ENCODE measurements at places on chromosomes 7 and 10.

DNA sequence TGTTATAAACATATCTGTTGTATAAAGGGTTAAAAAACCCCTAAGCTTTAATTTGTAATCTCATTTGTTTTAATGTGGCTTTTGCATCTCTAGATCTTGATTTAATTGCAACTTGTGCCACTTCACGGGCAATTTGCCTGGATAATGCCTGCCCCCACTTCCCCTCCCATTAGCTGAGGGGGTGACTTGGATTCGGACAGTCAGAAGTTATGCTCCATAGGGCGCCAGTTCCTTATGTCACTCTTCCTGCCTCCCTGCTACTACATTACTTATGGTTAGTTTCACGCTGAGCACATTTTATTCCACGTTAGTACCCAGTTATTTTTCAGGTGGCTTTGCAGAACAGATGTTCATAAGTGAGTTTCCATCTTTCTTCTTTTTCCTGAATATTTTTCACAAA, 1015.2 kb upstream of the PHF14 start:
- no peak for DNase-seq

DNA sequence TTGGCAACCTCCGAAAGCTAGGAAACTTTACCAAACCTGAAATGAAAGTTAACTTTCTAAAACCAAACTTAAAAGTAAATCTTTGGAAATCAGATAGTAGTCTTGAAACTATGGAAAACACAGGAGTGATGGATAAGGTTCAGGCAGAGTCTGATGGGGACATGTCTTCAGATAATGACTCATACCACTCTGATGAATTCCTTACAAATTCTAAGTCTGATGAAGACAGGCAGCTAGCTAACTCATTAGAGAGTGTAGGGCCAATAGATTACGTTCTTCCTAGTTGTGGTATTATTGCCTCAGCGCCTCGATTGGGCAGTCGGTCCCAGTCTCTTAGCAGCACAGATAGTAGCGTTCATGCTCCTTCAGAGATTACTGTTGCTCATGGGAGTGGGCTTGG, 45.9 kb downstream of the MCMBP start:
- no peak for DNase-seq

GRCh38 chr7:132580277-132580676, 4.0 kb upstream of the PLXNA4 start:
- no peak for DNase-seq

DNA sequence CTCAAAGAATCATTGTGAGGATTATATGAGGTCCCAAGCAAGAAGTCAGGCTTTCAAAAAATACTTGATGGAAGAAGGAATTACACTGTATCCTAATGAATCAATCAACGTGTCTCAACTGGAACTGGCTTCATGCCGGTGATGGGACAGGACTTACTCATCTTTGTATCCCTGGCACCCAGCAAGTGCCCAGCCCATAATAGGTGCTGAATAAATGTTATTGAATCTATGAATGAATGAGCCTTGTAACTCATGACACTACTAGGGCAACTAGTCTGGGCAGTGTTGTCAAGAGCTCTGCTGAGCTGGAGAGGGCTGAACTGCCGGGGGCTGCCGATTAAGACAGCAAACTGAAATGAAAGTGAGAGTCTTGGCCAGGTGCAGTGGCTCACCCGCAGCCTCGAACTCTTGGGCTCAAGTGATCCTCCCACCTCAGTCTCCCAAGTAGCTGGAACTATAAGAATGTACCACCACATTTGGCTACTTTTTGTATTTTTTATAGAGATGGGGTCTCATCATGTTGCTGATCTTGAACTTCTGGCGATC, 87.2 kb upstream of the KIF5B start:
- no peak for DNase-seq

DNA sequence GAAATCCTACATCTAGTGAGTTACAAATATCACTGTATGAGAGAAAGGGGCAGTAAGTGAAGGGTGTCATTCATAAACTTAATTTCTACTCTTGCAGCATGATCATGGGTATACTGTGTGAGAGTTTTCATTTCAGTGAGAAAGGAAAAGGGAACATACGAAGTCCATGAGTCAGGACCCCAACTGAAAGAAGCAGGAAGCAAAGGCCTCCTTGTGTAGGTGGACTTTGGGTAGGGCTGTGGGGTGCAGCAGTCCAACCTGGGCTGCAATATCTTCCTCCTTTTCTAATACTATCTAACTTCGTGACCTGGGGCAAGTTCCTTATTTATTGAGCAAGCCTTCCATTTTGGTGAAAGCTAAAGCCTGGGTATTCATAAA, 248.2 kb upstream of the TCF7L2 start:
- no peak for DNase-seq

DNA sequence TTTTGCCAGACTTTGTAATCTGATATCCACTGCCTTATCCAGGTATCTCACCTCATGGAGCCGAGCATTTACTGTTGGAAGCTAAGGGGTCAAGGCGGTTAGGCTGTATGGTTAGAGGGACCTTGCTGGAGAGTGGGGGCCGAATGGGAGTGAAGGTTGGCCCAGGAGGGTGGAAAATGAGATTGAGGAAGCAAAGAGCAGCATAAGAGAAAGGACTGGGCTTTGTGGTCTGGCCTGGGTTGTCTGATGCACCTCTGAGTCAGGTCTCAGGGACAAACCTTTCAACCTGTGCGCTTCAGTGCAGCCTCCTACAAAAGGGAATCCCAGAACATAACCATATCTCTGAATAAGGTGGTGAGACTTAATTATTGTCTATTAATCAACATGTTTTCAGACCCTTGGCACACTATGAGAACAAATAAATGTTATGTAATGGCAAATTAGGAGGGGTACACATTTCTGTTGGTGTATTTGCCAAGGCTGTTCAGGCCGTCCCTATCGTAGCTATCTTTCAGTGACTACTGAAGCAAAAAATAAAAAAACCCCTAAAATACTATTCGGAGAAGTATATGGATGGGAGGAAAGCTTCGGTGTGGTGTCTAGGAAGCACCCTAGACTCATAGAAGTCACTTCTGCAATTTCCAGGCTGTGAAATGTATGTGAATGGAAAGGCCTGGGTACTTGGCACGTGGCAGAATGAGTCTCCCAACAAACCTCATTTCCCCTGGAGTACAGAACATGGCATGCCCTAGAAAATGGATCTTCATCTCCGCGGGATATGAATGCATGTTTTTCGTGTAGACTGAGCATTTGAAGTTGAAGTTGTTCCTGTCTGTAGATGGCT, 4.3 kb downstream of the CAMK1D start:
- no peak for DNase-seq

GRCh38 chr7:36372156-36372555, 17.5 kb upstream of the ANLN start:
- DNase-seq: no peak

DNA sequence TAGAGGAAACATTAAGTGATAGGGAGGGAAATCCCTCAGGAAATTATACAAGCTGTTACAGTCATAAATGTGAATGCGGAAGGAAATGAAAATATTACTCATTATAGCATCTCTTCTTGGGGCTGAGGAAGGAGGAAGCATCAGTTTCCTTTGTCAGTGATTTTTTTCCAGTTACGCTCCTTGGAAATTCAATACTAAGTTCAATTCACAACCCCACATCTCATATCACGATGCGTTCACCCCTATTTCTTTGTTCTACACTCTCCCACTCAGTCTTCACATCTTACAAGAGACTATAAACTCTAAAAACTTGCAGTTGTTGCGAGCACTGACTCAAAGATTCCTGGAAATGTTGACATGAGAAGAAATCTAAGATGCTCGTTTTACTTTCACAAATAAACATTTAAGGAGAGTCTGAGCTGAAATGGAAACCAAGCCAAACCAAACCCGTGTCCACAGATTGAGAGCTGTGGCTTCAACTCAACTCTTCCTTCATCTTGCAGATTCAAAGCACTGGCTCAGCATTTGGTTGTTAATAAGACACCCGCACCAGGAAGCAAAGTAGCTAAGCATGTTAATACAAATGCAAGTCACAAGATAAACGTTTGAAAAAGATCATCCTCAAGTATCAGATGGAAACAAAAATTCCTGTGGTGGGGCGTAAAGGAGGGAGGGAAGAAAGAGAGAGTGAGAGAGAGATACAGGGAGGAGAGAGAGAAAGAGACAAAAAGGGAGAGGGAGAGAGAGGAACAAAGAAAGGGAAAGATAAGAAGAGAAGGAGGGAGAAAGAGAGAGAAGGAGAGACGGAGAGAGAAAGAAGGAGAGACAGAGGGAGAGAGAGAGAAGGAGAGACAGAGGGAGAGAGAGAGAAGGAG, 150.0 kb upstream of the RSU1 start:
- no peak for DNase-seq

DNA sequence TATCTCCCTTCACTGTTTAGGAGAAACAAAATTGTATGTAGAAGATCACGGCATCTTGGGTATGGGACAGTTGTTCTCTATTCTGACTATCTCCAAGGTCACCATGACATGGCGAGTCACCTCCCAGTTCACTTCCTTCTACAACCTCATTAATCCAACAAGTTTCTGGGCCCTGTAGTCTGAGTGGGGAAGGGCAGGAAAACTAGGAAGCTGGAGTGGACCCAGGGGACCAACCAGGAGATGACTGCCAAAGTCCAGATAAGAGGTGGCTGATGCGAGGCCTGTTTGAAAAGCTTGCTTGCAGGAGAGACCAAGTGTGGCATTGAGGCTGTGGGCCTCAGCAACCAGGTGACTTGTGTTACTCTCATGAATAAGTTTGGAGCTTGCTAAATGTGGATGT, 584.9 kb downstream of the TNS3 start:
- DNase-seq: no peak

DNA sequence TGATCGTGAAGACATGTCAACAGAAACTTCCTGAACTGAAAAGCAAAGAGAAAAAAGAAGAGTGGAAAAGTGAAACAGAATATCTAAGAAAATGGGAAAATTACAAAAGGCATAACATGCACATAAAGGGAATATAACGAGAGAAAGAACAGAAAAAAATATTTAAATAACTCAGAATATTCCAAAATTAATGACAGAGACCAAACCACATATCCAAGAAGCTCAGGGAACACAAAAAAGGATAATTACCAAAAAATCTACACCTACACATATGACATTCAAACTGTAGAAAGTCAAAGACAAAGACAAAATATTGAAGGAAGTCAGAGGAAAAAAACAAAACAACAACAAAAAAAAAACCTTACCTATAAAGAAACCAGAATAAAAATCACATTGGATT, 105.5 kb downstream of the OR13A1 start:
- DNase-seq: no peak

- no peak for DNase-seq
These were observed 108.1 kb downstream of the EBF3 start for GRCh38 chr10:129855836-129856563.

GRCh38 chr10:91705948-91706670, 73.2 kb upstream of the PPP1R3C start:
- DNase-seq: no peak

GRCh38 chr7:82972135-82972534, 190.5 kb downstream of the PCLO start:
- DNase-seq: no peak

DNA sequence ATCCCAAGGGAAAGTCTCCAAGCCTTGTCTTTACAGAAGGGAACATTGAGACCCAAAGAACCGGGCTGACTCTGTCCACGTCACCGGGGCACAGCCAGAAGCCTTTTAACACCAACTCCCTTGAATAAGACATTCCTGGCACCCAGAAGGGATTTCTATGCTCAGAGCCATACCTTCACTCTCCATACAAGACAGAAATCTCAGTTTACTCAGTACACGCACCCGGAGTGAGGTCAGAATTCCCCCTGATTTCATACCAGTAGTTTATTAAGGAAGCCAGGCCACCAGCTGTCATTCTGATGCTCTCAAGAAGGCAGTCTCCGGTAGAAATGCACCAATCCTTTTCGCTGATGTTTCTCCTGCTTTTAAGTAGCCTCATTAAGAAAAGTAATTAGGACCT, 134.2 kb upstream of the KCNMA1 start:
- DNase-seq: no peak

DNA sequence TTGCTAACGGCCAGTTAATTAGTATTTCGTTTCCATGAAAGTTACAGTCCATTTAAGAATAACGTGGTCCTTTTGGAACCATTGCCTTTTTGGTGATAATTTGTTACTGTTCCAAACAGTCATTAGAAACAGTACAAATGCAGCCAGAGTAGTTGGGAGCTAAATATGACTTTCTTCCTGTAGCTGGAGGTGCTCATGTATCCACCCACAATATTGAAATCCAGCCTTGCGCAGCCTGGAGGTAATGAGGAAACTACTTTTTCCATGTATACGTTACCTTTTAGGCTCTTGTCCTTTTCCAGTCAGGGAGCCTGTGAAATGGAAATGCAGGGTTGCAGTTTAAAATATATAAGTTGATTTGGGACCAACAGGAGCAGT, 43.6 kb downstream of the LHFPL3 start:
- no peak for DNase-seq

- DNase-seq: no peak
These were observed 66.9 kb downstream of the MCMBP start for GRCh38 chr10:119805702-119806230.

DNA sequence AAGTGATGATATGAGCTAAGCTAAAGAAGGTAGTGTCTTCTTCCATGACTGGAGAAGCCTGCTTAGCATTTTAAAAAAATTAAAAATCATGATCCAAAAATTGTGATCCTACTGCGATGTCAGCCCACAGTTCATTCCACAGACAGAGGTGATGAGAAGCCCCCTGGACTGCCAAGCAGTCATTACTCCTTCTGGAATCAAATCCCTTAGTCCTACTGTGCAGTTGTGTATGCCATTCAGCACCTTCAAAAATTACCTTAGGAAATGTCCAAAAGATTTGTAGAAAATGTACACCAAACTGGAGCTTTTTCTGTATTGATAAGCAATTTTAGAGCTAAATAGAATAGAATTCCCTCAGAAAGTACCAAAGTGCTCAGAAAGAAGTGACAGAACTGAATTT, 283.5 kb upstream of the NFE2L3 start:
- DNase-seq: no peak

DNA sequence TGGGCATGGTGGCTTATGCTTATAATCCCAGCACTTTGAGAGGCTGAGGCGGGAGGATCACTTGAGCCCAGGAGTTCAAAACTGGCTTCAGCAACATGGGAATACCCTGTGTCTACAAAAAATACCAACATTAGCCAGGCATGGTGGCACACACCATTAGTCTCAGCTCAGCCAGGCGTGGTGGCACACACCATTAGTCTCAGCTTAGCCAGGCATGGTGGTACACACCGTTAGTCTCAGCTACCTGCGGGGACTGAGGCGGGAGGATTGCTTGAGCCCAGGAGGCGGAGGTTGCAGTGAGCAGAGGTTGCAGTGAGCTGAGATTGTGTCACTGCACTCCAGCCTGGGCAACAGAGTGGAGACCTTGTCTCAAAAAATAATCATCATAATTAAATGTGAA, 9.0 kb downstream of the LRRC27 start:
- DNase-seq: no peak

Data from activated naive CD4-positive, alpha-beta T cell treated with anti-CD3 and anti-CD28 coated beads for 36 hours (primary cell).